ENCODE measurements at places on chromosomes 6 and 20.

DNA sequence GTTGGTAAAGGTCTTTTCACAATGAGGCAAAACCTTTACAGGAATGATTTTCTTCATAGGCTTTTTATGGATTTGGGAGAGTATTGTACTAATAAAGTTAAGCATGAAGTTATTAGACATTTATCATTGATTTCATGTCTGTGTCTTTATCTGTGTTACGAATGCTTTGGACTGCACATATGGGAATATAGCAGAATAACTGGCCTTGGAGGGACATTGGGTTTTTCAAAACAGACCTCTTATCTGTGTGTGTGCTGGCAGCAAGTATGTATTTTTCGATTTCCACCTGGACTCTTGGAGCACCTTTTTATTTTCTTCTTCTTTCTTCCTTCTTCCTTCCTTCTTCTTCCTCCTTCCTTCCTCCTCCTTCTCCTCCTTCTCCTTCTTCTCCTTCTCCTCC, 74.6 kb downstream of the CDKAL1 start:
- no peaks in the 10 kb centered on the region for H3K36me3 ChIP-seq
- H3K27ac ChIP-seq: no peak overlapping the region
- H3K4me1 ChIP-seq: peaks cover 4% of the 10 kb centered on the region
- no peaks in the 10 kb centered on the region for H3K27me3 ChIP-seq
- no peak overlapping the region for H3K4me3 ChIP-seq
- no peak for DNase-seq

GRCh38 chr20:34015401-34016335, 22.0 kb downstream of the RALY start:
- no peaks in the 10 kb centered on the region for H3K36me3 ChIP-seq
- no peak for DNase-seq
- H3K27ac ChIP-seq: no peak overlapping the region
- H3K4me1 ChIP-seq: peaks cover 12% of the 10 kb centered on the region

DNA sequence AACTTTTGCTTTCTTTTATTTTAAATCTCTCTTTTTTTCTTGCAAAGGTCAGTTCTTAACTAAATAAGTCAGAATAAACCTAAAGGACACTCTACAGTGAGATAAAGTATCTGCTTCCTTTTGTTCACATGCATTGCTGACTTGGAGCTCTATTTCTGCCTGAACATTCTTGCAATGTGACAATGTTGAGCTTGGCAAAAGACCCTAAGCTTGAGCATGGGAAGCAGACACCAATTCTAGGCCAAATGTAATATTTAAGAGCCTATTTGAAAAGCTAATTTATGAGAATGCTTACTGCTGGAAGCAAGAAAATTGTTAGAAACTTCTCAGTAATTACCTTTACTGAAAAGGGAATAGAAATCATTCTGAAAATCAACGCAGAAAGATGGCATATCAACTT, 556.2 kb downstream of the CBLN4 start:
- H3K27me3 ChIP-seq: no peaks in the 10 kb centered on the region
- DNase-seq: no peak
- no peaks in the 10 kb centered on the region for H3K36me3 ChIP-seq
- no peak overlapping the region for H3K4me3 ChIP-seq
- no peaks in the 10 kb centered on the region for H3K4me1 ChIP-seq
- H3K27ac ChIP-seq: no peak overlapping the region

GRCh38 chr6:110609101-110609500, 132.7 kb upstream of the SLC22A16 start:
- no peaks in the 10 kb centered on the region for H3K4me1 ChIP-seq
- H3K27ac ChIP-seq: no peak overlapping the region
- H3K27me3 ChIP-seq: no peaks in the 10 kb centered on the region
- H3K36me3 ChIP-seq: peaks cover 1% of the 10 kb centered on the region
- DNase-seq: no peak

DNA sequence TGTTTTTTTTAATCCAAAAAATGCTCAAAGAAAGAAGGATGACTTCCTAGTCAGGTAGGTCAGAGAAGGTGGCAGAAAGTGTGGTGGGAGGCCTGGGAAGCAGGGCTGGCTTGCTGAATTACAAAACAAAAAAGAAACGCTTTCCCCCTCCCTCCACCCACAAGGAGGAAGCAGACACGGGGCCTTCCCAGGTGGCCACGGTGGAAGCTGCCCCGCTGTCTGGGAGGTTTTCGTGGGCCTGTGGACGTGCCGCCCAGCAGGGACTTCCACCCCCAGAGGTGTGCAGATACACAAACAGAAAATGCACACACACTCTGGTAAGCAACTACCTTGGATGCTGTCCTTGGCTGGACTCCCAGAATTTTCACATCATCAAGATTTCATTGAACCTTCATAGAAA, 198.2 kb upstream of the CDH4 start:
- DNase-seq: no peak
- no peaks in the 10 kb centered on the region for H3K4me1 ChIP-seq
- H3K36me3 ChIP-seq: no peaks in the 10 kb centered on the region
- H3K27ac ChIP-seq: no peak overlapping the region
- no peak overlapping the region for H3K4me3 ChIP-seq

- peaks cover 6% of the 10 kb centered on the region for H3K27me3 ChIP-seq
- DNase-seq: no peak
- no peaks in the 10 kb centered on the region for H3K36me3 ChIP-seq
- H3K4me3 ChIP-seq: no peak overlapping the region
These were observed 84.8 kb upstream of the EYA2 start for GRCh38 chr20:46809706-46810360.

GRCh38 chr20:17427638-17428037, 103.5 kb downstream of the BFSP1 start:
- H3K4me3 ChIP-seq: no peak overlapping the region
- no peaks in the 10 kb centered on the region for H3K27me3 ChIP-seq
- no peaks in the 10 kb centered on the region for H3K4me1 ChIP-seq
- DNase-seq: no peak
- no peaks in the 10 kb centered on the region for H3K36me3 ChIP-seq
- no peak overlapping the region for H3K27ac ChIP-seq

DNA sequence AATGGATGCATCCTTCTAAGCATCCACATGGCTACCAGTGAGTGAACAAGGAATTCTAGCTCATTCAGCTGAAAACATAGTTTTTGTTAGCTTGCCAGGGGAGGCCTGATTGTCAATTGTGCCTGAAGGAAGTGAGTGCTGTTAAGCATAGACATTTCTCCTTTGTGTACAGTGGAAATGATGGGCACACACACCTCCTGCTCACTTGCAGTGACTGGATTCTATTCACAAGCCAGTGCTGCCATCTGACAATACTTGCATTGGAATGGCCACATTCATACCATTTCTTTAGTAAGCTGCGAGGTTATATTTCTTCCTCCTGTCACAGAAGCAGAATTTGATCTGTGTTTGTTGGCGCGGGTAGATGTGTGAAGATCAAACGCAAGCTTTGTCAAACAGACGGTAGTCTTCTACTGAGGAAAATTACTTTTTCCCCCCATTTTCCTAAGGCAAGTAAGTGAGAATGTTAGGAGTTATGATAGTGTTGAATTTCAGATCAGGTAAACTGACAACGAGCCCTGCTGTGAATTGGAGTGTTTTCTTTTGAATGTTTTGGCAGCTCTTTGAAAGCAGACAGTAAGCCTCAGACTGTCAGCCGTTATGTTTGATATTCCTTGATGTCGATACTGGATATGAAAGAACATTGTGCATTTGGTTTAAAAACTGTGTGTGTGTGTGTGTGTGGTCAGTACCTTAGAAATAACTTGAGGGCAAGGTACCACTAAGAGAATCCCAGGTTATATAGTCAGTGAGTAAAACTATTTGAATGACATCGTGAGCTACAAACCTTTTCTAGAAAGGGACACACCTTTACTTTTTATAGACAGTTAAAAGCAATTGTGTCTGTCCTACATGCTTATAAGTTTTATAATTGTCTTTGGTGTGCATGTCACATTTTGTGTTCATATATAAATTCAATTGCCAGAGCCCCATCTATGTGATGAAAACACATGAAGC, 84.2 kb upstream of the BMP2 start:
- H3K27me3 ChIP-seq: no peaks in the 10 kb centered on the region
- DNase-seq: no peak
- H3K36me3 ChIP-seq: no peaks in the 10 kb centered on the region
- no peak overlapping the region for H3K4me3 ChIP-seq

DNA sequence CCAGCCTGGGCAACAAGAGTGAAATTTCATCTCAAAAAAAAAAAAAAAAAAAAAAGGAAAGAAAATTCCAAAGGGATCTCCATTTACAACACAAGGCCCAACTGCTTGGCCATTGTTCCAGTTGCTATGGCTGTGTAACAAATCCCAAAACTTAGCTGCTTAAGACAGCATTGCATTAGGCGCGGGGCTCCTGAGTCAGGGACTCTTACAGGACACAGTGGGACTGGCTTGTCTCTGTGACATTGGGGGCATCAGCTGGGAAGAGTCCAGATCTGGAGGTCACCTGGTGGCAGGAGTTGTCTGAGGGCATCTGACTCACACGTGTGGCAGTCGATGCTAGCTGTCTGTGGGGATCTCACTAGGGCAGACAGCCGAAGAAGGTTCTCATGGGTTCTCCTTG, 35.6 kb downstream of the TTLL9 start:
- H3K27ac ChIP-seq: no peak overlapping the region
- no peaks in the 10 kb centered on the region for H3K4me1 ChIP-seq
- H3K27me3 ChIP-seq: no peaks in the 10 kb centered on the region
- H3K4me3 ChIP-seq: no peak overlapping the region

- H3K36me3 ChIP-seq: no peaks in the 10 kb centered on the region
- H3K4me3 ChIP-seq: no peak overlapping the region
- no peak overlapping the region for H3K27ac ChIP-seq
These were observed 15.0 kb downstream of the ESR1 start for GRCh38 chr6:151822252-151823111.

GRCh38 chr20:22429175-22430153, 154.9 kb downstream of the FOXA2 start:
- H3K27me3 ChIP-seq: no peaks in the 10 kb centered on the region
- no peak overlapping the region for H3K27ac ChIP-seq
- H3K4me1 ChIP-seq: peaks cover 12% of the 10 kb centered on the region
- no peaks in the 10 kb centered on the region for H3K36me3 ChIP-seq
- DNase-seq: no peak
- H3K4me3 ChIP-seq: no peak overlapping the region

- H3K4me1 ChIP-seq: peaks cover 25% of the 10 kb centered on the region
- H3K4me3 ChIP-seq: no peak overlapping the region
- no peak for DNase-seq
- no peaks in the 10 kb centered on the region for H3K36me3 ChIP-seq
These were observed 52.2 kb downstream of the LYRM4 start for GRCh38 chr6:5208471-5208971.

- H3K27ac ChIP-seq: no peak overlapping the region
- DNase-seq: peak; percentile 24
- H3K36me3 ChIP-seq: no peaks in the 10 kb centered on the region
- H3K4me3 ChIP-seq: no peak overlapping the region
These were observed 87.4 kb downstream of the CD24 start for GRCh38 chr6:106886922-106887797.

DNA sequence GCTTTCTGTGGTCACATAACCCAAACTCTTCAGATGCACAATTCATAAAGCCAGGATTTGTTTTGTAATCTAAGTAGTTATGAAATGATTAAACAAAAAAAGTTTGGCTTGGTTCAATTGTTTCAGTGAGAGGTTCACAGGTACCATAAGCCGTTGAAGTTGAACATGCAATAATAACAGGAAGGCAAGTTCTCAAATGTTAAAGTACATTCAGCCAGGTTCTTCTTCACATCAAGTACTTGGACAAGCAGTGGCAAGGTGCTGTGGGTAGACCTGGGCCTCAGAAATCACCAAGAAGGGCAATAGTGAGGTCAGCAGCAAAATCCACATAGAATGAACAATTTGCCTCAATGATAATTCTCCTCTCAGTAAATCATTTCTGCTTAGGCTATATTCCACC, 175.5 kb downstream of the EPM2A start:
- no peak overlapping the region for H3K4me3 ChIP-seq
- no peaks in the 10 kb centered on the region for H3K27me3 ChIP-seq
- DNase-seq: no peak
- no peaks in the 10 kb centered on the region for H3K36me3 ChIP-seq

- H3K27me3 ChIP-seq: no peaks in the 10 kb centered on the region
- no peaks in the 10 kb centered on the region for H3K36me3 ChIP-seq
- H3K4me1 ChIP-seq: peaks cover 21% of the 10 kb centered on the region
- peak overlapping the region; percentile 78 for H3K27ac ChIP-seq
- peak overlapping the region; percentile 62 for H3K4me3 ChIP-seq
- no peak for DNase-seq
These were observed 59.5 kb downstream of the TRIM38 start for GRCh38 chr6:26022132-26022472.

DNA sequence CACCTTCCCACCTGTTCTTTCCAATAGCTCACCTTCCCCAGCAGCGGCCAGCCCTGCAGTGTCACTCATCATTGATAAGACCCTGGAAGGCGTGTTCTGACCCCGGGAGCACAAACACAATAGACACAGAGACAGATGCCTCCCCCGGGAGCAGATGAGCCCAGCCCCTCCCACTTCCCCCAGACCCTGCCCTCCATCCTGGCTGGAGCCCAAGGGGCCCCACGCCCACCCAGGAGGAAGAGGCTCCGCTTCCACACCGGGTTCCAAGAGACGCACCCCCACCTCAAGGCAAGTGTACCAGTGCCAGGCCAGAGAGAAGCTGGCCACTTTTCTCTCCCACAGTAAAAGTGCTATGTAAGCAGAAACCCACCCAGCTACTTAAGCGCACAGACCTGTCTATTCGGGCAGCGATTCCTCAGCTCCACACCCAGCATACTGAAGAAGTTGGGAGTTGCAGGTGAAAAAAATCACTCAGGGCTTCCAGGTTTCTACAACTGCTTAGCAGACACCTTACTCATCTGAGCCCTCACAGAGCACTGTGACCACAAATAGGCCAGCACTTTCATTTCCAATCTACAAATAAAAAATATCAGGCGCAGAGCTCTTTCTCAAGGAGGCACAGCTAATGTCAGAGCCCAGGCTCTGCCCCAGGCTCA, 93.4 kb upstream of the NXT1 start:
- H3K4me1 ChIP-seq: peaks cover 23% of the 10 kb centered on the region
- DNase-seq: no peak

- no peaks in the 10 kb centered on the region for H3K4me1 ChIP-seq
- H3K36me3 ChIP-seq: no peaks in the 10 kb centered on the region
- H3K27ac ChIP-seq: no peak overlapping the region
- no peak for DNase-seq
- H3K27me3 ChIP-seq: no peaks in the 10 kb centered on the region
- no peak overlapping the region for H3K4me3 ChIP-seq
These were observed 206.6 kb upstream of the CST7 start for GRCh38 chr20:24742436-24742835.

DNA sequence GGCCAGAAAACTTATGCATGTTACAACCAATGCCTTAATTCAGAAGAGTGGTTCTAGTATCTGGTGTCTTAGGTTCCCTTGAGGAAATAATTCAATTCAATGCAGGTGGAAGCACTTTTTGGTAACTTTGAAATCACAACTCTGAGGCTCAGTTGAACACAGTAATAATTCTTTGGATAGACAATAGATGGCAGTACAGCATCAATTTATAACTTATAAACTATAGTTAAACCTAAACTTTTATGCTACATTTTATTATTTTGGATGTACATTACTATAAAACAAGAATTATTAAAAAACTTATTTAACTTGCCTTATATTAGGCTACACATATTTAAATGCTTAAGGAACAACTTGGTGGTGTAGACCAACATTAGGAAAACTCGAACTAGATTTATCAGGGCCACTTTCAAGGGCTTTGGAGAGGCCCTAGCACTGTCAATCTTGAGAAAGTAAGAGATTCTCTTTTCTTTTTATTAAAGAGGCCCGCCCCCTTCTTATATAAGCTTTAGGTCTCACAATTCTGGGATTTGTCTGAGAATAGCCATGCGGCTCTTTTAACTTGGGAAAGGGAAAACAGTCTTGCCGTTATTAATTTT, 85.9 kb downstream of the CRYBG1 start:
- no peaks in the 10 kb centered on the region for H3K27me3 ChIP-seq
- H3K27ac ChIP-seq: no peak overlapping the region
- DNase-seq: no peak
- no peaks in the 10 kb centered on the region for H3K36me3 ChIP-seq
- peaks cover 3% of the 10 kb centered on the region for H3K4me1 ChIP-seq
- no peak overlapping the region for H3K4me3 ChIP-seq

Data from neuronal stem cell (in vitro differentiated cells).